CD8-positive, alpha-beta T cell (primary cell): ENCODE measurements at places on chromosomes 12 and 14.

- DNase-seq, result no peak
Measured at GRCh38 chr14:64026600-64026999, 173.8 kb downstream of the SYNE2 start.

- no peak for DNase-seq
Measured at GRCh38 chr12:50026691-50027090, 1.4 kb upstream of the RACGAP1 start.

DNA sequence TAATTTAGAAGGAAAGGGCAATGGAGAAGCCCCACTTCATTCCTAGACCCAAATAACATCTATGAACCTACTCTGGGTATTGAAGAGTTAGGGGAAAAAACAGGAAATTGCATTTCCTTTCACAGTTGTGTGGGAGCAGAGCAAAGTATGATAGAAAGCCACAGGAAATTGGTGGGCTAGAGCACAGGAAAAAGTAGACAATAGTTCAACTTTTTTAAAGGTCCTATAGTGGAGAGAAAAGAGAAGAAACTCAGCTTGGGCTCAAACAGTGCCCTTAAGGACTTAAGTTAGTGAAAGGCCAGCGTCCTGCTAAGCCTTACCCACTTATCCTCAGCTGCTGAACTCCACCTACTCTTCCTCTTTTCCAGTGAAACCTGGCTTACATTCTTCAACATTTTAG is 258.1 kb downstream of the DPY19L2 start:
- DNase-seq, result no peak

GRCh38 chr12:118061873-118062843 is 1.2 kb upstream of the WSB2 start:
- peak; percentile 50 for DNase-seq

DNA sequence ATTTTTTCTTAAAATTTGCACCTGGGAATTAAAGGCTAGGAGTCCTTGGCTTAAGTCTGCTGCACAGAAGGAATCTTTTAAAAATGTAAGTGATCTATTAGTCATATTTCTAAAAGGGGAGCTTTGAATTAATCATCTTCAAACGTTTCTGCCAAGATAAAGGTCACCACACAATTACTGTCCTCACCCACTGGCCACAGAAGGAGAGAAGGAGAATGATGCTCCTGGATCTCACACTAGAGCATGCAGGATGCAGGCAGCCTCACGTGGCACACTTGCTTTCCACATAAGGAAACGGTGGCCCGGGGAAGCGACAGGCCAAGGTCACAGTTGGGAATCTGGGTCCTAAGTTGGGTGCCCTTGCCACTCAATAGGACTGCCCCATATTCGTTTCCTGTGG is 16.9 kb downstream of the PLEKHG7 start:
- DNase-seq, result no peak

GRCh38 chr14:102573591-102574046 is 18.8 kb upstream of the RCOR1 start:
- no peak for DNase-seq

DNA sequence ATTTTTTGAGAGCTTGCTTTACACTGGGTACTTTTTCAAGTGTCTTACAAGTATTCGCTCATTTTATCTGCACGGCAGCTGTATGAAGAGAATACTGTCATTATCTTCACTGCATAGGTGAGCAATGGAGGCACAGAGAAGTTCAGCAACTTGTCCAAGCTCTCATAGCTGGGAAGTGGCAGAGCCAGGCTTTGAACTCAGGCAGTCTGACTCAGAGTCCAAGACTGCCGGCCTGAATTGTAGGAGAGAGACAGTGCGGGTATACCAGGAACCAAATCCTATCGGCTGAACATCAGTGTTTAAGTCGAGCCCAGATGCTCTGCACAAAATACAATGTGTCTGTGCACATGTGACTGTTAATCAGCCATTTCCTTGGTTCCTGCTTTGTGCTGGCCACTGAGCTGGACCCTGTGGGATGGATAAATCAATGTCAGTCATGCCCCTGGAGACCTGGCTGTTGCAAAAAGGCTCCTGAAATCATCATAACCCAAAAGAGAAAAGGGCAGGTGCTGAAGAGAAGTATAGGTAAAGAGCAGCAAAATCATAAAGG is 474.6 kb downstream of the DPF3 start:
- no peak for DNase-seq

DNA sequence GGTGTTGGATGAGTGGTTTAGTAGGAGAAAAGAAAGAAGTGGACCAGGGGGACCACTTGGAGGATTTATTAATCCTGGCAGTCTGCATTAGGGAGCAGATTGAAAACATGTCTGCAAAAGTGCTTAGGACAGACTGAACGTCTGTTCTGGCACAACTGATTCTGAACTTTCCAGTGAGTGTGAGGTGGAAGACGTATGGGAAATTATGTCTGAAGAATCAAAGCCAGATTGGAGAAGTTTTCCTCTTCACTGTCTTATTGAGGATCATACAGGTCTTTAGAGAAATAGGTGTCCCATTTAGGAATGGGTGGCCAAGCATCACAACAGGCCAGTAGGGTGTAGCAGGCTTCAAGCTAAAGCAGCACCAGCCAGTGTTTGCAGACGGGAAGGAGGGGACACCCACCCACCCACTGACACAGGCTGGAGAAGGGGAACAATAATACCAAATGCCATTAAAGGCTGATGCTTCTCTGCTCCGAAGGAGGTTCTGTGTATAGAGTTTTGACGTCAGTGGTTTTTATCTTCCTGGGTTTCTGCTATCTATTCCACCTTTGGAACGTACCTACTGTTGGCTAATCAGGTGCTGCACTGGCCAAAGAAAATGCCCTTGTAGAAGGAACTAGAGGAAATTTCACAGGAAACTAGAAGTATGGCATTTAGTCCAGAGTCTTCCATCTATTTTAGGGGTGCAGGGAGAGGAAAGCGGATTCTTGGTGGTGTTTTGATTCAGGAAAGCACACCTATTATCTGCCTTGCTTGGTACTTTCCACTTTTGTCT is 1.8 kb downstream of the SRRM4 start:
- DNase-seq, result no peak

- no peak for DNase-seq
Measured at GRCh38 chr14:92416544-92416943, 93.6 kb downstream of the SLC24A4 start.

GRCh38 chr14:39641224-39641623 is 209.0 kb upstream of the FBXO33 start:
- DNase-seq, result no peak

DNA sequence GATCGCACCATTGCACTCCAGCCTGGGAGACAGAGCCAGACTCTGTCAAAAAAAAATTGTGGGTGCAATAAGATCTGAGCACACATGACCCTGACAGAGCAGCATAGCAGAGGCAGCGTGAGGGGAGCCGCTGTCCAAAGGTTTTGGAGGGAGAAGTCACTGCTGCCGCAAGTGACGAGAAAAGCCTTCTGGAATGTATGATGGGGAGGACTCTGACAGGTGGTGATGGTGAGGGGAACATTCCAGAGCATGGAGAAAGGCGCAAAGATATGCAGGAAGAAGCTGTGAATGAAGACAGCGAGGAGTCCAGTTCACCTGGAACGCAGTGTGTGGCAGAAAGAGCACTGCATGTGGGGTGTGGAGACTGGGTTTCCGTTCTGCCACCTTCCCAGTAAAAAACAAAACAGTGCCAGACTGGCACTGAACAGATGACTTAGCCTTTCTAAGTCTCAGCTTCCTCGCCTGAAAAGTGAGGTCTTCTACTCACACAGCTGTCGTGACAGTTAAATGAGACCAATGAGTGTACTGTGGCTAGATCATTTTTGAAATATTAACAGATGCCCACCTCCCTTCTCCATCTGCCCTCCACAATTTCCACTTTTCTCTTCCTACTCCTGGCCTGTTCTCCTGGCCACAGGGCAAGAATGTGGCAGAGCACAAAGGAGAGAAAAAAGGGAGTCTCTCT is 53.4 kb upstream of the PTHLH start:
- DNase-seq, result no peak

DNA sequence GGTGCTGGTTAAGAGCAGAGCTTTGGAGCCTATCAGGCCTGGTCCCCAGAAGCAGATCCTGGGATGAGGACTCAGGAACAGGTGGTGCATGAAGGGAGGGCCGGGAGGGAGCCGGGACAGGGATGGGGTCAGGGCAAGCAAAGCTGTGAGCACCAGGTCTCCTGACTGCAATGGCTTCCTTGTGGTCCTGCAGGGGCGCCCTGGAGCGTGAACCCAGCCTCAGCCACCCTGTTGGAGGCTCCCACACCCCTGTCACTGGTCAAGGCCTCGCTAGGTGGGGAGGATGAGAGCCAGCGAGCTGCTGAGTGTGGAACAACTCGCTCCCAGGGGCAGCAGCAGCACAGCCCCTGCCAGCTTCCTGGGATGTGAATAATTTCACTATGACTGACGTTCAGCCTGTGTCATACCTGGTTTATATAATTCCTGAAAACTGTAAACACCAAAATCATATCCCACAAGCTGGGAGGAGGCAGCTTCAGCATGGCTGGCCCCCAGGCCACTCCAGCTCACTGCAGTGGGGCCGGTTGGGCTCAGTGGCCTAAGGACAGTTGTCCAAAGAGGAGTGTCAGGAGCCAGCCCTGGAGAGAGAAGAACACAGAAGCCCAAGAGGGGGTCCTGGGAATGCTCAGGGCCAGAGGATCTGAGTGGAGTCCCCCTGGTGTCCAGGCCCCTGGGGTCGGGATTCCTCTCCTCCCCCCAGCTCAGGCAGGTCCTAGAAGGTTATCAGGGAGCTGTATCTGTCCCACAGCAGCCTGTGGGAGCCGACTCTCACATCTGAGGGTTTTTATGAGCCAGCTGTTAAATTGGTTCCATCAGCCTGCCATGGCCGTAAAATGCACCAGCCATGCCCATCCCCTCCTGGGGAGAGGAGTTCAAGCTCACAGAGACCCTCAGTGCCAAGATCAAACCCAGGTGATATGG is 272.9 kb downstream of the ADGRD1 start:
- DNase-seq, result no peak

GRCh38 chr14:73333031-73333430 is 95.7 kb downstream of the PAPLN start:
- DNase-seq, result no peak

- no peak for DNase-seq
Measured at GRCh38 chr12:67237231-67237630, 31.9 kb upstream of the CAND1 start.

GRCh38 chr14:54845641-54846040 is 57.0 kb downstream of the GCH1 start:
- no peak for DNase-seq

- DNase-seq, result no peak
Measured at GRCh38 chr12:62299617-62300016, 39.4 kb downstream of the USP15 start.

DNA sequence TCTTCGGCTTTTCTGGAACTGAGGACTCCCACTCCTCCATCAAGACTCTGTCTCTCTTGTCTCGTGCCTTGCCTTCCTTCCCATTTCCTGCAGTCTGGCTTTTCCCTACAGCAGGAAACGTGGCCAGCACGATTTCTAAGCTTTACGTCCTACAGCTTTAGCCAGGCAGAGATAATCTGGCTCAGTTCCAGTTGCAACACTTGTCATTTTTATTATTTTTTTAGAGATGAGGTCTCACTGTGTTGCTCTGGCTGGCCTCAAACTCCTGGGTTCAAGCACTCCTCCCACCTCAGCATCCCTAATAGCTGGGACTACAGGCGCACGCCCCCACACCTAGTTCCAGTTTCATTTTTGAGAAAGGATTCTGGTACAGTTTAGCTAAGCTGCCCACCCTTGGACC is 19.9 kb downstream of the CALM1 start:
- no peak for DNase-seq

- DNase-seq, result no peak
Measured at GRCh38 chr14:55482936-55483605, 42.7 kb upstream of the TBPL2 start.

DNA sequence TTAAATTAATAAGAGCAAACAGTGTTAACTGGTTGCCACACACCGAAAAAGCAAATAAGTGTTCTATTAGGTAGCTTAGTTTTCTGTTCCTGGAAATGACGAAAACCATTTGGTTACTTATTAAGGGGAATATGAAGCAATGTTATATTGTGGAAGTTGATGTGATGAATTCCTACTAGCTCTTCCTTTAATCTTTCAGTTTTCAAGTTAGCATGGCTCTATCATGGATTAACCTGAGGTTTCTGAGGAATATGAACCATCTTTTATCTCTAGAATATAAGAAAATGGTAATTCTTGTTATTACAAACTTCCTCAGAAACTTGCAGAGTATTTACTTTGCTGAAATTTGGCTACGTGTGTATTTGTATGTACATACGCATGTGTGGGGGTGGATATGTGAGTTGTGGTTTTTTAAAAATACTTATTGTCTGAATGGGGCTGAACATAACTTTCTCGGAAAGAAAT is 245.7 kb downstream of the KCNC2 start:
- no peak for DNase-seq

DNA sequence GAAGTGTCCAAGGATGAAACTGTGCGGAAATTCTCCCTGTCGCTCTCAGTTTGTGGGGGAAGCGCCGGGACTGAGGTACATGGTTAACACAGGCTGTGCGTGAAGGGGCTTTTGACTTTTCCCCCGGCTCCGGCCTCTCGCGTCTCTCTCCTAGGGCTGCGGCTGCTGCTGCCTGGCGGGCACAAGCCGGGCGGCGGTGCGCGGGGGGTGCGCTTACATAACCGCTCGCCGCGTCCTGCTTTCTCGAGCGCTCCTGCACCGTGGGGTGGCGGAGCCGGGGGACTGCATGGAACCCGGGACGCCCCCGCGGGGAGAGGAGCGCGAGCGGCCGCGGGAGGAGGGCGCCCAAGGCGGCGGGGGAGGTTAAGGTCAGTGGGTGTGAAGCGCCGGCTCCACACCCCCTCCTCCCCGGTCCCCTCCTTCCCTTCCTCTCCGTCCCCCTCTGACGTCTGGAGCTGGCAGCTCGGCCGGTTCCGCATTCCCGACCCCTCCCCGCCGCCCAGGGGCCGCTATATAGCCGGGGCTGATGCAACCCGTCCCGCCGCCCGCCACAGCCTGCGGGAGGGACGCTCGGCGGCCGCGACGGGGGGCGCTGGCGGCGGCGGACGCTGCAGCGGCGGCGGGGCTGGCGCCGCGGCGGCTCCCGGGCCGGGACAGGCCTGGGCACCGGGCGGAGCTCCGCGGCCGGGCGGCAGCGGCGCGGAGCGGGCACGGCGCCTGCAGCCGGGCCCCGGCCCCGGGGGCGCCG is at the start of gene JDP2:
Gene JDP2 (plus strand): TSS at position 541 of the 748 bp plus-strand sequence. CDS start 9,899 bp downstream, outside the sequence.
- DNase-seq, result peak; percentile 26

GRCh38 chr14:81208489-81208888 is 12.3 kb downstream of the GTF2A1 start:
- DNase-seq, result no peak

DNA sequence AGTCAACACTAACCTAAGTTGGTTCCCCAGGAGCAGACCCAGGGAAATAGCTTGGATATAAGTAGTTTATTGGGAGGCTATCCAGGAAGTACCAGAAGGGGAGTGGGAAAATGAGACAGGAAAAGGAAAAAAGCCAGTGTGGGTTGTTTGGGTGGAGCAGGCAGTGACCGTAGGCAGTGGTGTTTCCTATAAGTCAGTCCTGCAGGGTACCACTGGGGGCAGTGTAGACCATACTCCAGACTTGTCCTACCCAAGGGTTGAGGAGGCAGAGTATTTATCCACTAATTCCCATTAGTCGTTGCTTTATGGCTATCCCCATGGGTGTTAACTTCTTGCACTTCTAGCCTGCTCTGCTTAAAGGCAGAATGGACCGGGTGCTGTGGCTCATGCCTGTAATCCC is 6.4 kb upstream of the CCDC60 start:
- DNase-seq, result no peak

GRCh38 chr14:74804219-74804825 is 41.2 kb downstream of the YLPM1 start:
- DNase-seq, result peak; percentile 39

GRCh38 chr14:99023371-99023770 is 248.6 kb downstream of the BCL11B start:
- DNase-seq, result no peak

GRCh38 chr12:92529944-92530343 is 172.8 kb upstream of the PLEKHG7 start:
- DNase-seq, result no peak

GRCh38 chr14:35471803-35472202 is 62.2 kb upstream of the INSM2 start:
- DNase-seq, result no peak
